ENCODE measurements at places on chromosomes 1 and 21.

DNA sequence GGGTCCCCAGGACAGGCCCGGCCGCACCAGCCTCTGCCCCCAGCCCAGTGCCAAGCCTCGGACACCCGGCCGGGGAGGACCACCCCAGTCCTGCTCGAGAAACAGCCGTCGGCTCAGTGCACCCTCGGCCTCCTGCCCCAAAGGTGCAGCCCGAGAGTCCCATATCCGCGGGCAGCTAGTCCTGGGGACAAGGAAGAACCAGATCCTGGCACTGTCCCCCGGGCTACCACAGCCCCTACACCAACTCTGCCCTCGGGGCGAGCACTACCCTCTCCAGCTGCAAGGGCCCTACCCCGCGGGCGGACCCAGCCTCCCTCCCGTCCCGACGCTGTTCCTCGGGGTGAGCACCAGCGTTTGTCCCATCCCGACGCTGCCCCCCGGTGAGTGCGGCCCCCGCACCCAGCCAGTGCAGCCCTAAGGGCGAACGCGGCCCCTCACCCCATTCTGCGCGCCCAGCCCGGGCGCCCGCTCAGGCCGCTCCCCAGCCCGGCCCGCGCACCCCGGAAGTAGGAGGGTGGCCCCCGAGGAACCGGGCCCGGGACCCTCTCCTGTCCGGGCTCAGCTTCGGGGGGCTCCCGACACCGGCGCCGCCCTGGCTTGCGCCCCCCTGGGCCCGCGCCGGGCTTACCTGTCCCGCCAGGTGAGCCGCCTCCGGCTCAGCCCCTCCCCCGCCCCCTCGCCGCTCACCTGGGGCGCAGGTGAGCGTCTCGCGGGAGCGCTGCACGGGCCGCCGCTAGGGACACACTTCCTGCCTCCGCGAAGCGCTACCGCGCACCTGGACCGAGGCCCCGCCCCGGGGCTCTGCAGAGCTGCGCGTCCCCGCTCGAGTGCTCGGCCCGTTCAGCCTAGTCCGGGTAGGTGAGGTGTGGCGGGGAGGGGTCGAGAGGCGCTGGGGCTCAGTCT, at the start of gene KDF1:
Gene KDF1, minus strand, starts transcription at position 747 of the 903 bp plus-strand sequence. CDS start 8,088 bp downstream, outside the sequence.
- DNase-seq: peak; percentile 91

- DNase-seq: no peak
Measured at GRCh38 chr1:183301239-183301638, 115.2 kb downstream of the LAMC2 start.

DNA sequence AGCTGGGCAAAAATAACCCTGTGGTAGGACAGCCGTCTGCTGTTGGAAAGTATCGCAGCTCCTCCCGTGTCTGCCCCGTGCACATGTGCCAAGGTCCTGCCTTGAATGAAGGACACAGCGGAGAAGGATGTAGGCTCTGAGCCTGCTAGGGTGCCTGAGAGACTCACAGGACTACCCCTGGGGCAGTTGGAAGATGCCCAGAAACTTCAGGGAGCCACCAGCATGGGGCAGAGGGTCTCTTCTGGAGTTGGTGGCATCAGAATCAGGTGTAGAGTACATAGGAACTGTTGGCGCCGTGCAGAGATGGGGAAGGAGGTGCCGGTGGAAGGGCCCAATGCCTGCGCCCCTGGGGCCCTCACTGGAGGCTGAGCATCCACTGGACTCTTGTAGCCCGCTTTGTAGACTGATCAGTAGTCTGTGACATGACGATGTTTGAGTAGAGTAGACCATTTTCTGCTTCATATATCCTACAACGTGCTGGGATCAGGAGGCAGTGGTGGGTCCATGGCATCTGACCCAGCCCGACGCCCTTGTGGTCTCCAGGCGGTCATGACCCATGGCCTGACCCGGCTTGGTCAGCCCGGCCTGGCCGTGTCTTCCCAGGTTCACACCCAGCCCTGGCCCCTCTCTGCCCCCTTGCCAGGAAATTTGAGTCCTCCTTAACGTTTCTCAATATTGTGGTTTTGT, 5.3 kb upstream of the C1orf174 start:
- no peak for DNase-seq

- peak; percentile 64 for DNase-seq
Measured at GRCh38 chr1:152112101-152112884, 3.0 kb downstream of the TCHH start.

DNA sequence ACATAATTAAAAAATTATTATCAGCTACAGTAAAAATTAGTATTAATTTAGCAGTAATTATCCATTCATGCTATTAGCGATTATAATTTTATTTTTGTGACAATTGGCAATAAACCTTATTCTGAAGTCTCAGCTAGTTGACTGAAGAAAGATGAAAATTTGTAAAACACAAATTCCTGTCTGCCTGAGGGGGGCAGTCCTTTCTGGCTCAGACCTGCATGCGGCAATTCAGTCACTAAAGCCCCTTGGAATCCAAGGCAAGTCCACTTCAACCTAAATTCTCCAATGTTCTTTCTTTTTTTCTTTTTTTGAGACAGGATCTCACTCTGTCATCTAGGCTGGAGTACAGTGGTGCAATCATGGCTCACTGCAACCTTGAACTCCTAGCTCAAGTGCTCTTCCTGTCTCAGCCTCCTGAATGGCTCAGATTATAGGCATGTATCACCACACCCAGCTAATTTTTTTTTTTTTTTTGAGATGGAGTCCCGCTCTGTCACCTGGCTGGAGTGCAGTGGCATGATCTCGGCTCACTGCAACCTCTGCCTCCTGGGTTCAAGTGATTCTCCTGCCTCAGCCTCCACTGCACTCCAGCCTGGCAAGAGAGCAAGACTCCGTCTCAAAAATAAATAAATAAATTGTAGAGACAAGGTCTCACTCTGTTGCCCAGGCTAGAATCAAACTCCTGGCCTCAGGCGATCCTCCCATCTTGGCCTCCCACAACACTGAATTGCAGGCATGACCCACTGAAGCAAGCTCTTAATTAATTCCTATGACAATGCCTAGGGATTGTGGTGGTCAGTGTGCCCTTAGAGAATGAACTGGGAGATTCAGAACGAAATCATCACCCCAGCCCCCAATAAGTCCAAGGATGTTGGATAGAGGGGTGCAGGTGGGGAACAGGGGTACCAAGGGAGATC, 24.2 kb upstream of the ITPKB start:
- peak; percentile 17 for DNase-seq

DNA sequence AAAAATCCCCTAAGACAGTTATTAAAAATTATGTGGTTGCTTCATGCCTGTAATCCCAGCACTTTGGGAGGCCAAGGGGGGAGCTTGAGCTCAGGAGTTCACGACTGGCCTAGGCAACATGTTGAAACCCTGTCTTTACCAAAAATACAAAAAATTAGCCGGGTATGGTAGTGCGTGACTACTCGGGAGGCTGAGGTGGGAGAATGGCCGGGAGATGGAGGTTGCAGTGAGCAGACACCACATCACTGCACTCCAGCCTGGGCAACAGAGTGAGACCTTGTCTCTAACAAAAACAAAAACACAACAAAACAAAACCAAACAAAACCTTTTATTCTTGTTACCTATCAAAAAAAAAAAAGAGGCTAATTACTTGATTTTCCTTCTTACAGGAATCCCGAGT, 2.1 kb downstream of the ELK4 start:
- DNase-seq: no peak

- no peak for DNase-seq
Measured at GRCh38 chr1:215986401-215986800, 419.3 kb downstream of the KCTD3 start.

GRCh38 chr1:24384251-24385090, 29.1 kb downstream of the STPG1 start:
- DNase-seq: peak; percentile 43

DNA sequence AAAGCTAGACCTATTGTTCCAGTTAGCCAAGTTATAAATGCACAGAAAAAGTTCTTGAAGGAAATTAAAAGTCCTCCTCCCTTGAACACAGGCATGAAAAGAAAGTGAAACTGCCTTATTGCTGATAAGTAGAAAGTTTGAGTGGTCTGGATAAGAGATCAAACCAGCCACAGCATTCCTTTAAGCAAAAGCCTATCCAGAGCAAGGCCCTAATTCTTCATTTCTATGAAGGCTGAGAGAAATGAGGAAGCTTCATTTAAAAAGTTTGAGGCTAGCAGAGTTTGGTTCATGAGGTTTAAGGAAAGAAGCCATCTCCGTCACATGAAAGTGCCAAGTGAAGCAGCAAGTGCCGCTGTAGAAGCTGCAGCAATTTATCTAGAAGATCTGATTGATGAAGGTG, 2.7 kb upstream of the SSX2IP start:
- no peak for DNase-seq

GRCh38 chr21:27213303-27213702, 246.4 kb upstream of the ADAMTS5 start:
- DNase-seq: no peak

DNA sequence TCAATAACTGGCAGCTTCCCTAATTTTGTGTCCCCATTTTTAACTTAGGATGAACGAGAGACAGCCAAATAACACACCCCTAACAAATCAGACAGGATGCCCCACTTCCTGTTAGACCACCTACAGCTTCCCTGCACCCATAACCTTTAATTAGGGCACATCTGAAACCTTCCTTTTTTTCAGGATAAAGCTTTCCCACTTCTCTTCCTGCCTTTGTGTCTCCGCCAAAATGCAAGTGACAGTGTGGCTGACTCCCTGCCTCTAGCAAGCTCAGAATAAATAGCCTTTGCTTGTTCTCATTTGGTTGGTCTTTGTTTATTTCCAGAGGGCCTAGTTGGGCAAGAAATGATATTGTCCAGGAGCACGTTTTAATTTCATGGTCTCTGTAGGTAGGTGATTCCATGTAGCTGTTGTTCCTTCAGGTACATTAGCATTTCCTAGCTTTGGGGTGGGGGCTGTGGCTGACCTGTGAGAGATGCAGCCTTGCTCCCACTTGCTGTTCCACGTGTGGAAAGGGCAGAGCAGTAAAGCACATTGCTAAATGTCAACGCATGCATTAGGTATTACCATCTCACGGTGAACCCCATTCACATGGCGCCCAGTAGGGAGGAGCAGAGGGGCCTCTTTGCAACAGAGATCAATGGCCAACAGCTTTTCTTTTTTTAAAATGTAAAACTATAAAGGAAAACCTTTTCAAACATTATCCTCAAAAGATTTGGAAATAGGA, 154.9 kb downstream of the ST6GALNAC3 start:
- no peak for DNase-seq

- DNase-seq: no peak
Measured at GRCh38 chr1:118986555-118987467, 1.3 kb downstream of the TBX15 start.

GRCh38 chr1:1763657-1764621, 14.3 kb downstream of the NADK start:
- peak; percentile 53 for DNase-seq

- no peak for DNase-seq
Measured at GRCh38 chr1:203422656-203423055, 53.0 kb upstream of the PRELP start.

- no peak for DNase-seq
Measured at GRCh38 chr1:87134061-87134460, 194.6 kb upstream of the LMO4 start.

- no peak for DNase-seq
Measured at GRCh38 chr1:47184090-47184821, 5.6 kb downstream of the PDZK1IP1 start.

- DNase-seq: no peak
Measured at GRCh38 chr1:10433790-10434189, 3.6 kb downstream of the CENPS start.

DNA sequence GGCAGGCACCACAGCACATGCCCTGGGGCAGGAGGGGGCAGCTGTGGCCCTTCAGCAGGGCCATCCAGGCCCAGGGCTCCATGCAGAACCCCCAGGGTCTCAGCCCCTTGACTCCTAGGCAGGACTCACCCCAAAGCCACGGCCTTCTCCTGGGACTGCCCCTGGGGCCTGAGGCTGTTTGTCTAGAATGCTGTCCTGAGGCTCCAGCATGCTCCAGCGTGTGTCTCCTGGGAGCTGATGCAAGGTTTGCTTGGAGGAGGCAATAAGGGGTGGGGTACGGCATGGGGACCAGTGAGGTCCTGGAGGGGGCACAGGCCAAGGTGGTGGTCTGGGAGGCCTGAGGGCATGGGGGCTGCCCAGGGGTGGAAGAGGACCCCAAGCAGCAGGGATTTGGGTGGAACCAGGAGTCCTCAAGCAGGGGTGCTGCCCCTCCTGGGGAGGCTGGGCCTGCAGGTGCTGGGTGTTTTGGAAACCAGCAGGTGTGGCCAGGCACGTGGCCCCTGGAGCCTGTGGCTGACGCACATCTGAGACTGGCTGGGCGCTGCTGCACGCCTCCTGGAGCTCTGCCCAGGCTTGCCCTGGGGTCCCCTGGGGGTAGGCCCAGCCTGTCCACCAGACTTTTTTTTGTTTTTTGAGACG, 7.8 kb upstream of the CALML6 start:
- peak; percentile 97 for DNase-seq

- no peak for DNase-seq
Measured at GRCh38 chr1:85818371-85818770, 110.1 kb upstream of the ZNHIT6 start.

DNA sequence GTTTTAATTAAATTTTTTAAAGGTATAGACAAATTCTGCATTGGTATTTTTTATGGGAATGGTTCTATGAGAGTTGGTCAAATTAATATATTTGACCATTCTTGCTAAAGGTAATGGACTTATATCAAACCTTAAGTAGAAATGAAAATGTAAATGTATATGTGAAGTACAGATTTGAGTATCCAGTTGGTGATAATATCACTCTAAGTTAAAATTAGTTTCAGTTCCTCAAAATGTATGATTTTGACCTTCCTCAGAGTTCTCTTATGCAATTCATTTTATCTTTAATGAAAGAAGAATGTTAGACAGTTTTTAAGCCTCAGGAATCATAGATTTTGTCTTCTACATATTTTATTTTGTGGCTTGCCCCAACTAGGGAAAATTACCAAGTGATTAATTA, 1291.5 kb upstream of the B3GALT2 start:
- DNase-seq: no peak

- no peak for DNase-seq
Measured at GRCh38 chr1:2971101-2971501, 50.2 kb upstream of the ACTRT2 start.

GRCh38 chr1:207214453-207214852, 107.0 kb upstream of the CD55 start:
- DNase-seq: no peak

DNA sequence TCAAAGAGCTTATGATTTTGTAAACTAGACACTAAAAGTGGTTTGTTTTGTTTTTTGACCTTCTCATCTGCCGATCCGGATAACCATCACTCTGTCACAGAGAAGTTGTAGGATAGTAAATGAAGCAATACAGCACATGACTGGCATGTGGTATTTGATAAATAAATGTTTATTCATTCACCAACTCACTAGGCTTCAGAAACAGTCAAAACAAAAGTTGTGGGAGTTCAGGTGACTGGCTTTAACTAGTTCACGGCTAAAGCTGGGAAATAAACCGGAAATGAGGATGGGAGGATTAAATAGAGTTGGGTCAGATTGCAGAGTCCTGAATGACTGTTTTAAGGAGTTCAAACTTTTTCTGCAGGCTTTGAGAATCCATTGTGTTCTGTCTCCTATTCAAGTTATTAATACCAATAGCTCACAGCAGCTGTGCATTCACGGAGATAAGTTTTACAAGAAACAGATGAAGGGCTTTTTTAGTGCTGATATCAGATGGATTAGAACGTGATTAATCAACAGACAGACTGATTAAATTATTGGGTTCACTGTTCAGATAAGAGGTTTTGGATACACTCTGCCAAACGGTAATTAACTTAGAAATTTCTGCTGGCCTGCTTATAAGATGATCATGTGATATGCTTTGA, 463.3 kb downstream of the DPYD start:
- no peak for DNase-seq

Measured in trophoblast cell (in vitro differentiated cells and primary cell).